ENCODE measurements at places on chromosomes 3 and 15.

DNA sequence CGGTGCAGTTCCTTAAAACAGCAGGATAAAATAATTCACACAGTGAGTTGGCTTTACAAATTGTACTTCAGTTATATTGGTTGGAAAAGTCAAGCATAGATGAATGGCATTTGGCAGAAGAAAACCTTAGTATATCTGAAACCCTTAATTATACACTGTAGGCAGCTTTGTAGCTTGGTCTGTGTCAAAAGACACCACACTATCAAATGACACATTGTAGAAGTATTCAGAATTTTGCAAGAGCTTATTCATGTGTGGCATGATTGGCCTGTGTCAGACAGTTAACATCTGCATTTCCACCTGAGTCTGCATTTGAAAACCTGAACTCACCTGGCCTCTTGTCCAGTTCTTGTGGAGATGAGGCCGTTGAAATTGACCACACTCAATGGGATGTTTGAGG, 13.8 kb downstream of the TMEM266 start:
- DNase-seq = no peak

DNA sequence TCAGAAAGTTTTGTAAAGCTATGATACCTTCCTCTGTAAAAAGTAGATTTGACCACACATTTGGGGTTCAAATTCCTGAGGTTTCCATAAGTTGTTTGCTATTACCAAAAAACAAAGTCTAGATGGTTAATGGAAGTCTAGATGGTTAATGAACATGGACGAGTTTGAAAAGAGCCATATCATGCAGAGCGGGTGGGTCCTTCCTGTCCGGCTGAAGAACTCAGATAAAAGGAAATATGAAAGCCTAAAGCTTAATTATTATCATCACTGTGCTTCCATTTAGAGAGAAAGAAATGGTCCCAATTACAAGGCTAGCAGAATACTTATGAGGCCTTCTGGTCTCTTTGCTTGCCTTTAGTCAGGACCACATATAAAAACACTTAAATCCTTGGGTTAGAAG, 132.1 kb upstream of the SATB1 start:
- DNase-seq = no peak

GRCh38 chr15:58086491-58086890, 21.0 kb upstream of the ALDH1A2 start:
- DNase-seq = no peak

- no peak for DNase-seq
Observed at GRCh38 chr15:64527263-64527984, 67.0 kb downstream of the ZNF609 start.
